ENCODE measurements at places on chromosomes 5 and 9.

- no peak for DNase-seq
Measured at GRCh38 chr9:1528456-1528855, 478.3 kb downstream of the DMRT2 start.

GRCh38 chr5:96257904-96258303 is 175.1 kb downstream of the PCSK1 start:
- no peak for DNase-seq

DNA sequence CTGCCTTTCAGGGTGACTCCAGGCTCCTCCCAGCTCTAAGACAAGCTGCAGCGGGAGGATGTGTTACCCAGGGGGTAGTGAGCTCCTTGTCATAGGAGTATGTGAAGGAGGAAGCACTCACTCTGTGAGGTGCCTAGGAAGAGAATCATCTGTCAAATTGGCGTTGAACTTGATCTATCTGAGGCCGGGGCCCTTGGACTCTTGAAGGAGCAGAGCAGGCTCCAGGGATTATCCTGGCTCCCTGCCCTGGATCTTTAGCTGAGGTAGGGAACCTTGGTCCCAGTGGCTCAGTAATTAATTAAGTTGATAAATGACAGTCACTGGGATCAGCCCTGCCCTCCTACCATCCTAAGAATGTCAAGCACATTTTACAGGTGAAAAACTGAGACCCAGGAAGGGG is 15.5 kb downstream of the ADGRD2 start:
- no peak for DNase-seq

DNA sequence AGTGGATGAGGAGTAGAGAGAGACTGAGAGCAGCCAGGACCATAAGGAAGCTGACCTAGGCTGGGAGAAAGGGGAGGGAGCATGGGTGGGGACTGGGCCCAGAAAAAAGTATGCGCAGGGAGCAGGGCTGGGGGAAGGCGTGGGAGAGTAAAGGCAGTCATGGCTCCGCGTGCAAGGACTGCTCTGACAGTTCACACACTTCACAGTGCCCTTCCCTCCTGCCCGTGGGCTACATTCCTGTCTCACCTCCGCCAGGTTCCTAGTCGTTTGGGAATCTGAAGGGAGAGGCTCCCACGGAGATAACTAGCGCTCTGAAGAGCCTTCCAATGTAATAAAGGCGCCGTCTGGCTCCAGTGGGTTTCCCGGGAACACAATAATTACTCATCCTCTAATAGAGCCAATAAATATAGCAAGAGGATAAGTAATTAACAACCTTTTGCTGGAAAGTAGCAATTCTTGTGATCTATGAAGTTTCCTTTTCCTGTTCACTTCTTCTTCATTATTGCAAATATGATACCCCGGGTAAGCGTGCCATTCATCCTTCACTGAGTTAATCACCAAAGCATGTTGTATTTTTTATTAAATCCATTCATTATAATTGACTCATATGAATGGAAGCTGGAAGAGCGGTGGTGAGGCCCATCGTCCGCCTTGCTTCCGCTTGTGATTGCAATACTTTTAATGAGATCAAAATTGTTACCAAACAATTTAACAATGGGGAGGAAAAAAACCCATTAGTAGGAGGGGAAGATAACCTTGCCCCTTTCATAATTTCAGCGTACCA is 39.3 kb downstream of the TTLL11 start:
- no peak for DNase-seq

DNA sequence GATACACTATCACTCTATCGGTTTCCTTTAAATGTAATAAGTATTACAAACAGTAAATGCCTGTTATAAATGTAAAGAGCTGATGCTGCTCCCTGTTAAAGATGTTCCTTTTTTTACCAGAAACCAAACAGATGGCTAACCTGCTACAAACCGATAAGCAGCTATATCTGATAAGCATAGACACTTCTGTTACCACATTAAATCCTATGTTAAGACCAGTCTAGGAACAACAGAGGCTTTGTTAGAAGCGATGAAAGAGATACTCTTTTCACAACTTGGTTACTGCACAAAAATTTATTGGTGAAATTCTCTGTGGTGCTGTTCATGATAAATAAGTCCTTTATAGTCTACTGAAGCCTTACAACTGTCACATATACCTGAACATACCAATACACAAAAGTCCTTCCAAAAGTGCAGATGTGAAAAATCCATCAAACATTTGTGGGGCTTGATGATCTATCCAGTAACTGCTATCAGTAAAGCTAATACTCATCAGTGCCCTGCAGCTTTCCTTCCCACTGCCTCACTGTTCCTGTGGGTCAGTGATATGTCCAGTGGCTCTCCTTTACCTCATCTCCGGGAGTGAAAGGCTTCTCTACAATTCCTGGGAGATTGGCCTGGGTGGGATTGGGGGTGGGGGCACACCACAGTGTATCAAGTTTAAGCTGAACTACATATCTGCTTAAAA is 25.8 kb upstream of the PRXL2C start:
- DNase-seq: no peak

DNA sequence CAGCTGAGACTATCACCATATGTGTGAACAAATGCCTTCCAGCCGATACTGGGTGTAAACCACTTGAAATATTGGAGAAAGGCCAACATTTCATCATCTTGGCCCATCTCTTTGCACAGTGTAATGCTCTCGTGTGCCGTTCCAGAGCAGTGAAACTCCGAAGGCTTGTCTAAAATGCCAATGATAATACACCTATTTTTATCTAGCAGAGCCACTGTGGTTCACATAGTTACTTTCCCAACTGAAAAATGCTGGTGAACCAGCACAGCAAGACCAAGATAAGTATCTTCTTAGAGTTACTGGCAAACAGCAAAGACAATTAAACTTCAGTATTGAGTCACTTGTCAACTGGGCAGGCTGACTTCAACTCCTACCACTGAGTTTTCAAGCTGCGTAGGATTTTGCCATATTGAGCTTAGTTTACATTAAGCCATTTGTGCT is 379.9 kb upstream of the ACTBL2 start:
- DNase-seq: no peak

DNA sequence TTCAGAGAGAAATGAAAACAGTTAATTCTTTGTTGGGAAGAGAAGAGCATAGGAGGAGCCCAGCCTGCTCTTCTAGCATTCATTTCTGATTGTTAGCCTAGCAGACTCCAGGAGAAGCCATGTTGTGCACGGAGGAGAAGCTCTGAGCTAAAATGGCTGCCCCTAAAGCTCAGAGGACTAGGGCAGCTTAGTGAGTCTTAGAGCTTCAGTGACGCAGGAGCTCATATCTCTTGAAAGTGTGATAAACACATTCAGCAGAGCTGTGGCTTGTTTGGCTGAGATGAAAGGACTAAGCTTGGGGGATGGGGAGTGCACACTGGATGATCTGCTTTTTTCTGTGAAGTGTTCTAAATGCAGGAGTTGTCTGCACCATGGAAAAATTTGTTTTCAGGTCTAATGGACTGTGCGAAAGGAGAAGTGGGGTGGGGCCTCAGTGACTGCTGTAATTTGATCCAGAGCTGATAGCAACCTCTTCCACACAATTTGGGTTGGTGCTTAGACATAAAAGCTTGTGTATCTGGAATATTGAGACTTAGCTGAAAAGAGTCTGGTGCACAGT is 58.5 kb downstream of the ZNF462 start:
- no peak for DNase-seq

- DNase-seq: no peak
Measured at GRCh38 chr5:141413540-141414069, 818 bp downstream of the PCDHGA10 start.

DNA sequence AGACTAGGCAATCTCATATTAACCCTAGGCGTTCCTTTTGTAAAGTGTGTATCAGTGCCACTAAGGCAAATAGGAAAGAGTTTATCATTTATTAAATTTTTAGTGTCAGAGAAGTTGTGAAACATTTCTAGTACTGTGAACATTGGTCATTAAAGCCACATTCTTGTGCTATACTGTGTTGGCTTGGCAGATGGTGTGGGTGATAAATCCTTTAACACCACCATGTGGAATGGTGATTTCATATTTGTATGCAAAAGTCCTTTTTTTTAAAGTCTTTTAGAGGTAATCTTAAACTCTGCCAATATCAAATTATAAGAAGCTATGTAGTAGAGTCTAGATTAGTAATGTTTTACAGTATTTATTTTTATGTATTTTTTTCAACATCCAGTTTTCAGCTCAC is 18.1 kb downstream of the SLC12A2 start:
- DNase-seq: no peak

DNA sequence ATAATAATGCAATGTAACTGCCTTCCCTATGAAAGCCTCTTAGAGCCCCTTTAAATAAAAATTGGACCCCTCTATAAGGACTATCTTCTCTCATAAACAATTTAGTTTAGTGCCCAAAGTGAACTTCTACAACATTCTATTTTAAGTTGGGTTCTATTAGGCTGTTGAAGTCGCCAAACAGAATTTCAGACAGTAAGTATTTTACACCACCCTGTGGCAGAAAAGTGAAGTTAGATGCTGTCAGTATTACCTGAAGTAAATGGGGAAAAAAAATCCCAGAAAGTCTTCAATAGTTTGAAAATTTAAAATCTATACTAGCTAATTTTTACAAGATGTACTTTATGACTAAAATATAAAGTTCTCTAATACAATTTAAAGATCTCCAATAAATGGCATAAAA is 29.5 kb downstream of the CAAP1 start:
- DNase-seq: no peak

DNA sequence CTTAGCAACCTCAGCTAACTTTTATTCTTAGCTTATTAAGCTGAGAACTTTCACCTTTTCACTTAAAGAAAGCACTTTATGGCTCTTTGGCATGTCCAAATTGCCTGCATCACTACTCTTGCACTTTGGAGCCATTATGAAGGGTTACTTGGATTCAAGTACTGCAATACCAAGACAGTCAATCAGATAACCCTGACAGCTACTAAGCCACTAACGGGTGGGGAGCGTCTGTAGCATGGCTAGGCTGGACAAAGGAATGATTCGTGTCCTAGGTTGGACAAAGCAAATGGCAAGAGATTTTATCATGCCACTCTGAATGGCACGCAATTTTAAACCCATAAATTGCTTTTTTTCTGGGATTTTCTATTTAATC is 39.6 kb downstream of the TRPM6 start:
- DNase-seq: no peak

DNA sequence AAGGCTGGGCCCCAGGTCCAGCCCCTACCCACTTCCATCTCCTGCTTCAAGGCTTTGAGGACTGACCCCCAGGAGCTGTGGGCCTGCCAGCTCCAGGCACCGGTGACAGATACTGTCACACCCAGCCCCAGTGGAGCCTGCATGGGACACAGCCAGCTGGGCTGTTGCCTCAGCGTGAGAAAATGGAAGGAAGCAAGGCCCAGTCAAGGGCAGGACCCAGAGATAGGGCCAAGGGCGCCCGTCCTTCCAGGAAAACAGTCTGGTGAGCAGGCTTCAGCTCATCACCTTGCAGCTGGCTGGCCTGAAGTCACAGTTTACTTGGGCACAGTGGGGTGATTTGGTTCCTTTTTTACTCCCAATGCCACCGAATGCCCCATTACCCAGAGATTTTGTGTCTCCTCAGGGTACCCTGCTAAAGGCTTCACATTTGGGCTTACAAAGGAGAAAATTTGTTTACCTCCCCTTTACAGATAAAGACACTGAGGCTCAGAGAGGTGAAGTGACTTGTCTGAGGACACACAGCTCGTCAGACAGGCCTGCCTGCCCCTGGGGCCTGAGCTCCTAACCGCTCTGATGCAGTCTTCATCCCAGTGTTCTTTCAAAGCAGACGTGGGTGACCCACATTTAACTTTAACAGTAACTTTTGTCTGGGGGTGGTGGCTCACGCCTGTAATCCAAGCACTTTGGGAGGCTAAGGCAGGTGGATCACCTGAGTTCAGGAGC is 21.5 kb upstream of the WDR38 start:
- no peak for DNase-seq

GRCh38 chr5:5480481-5481111 is 58.1 kb downstream of the ICE1 start:
- DNase-seq: no peak

DNA sequence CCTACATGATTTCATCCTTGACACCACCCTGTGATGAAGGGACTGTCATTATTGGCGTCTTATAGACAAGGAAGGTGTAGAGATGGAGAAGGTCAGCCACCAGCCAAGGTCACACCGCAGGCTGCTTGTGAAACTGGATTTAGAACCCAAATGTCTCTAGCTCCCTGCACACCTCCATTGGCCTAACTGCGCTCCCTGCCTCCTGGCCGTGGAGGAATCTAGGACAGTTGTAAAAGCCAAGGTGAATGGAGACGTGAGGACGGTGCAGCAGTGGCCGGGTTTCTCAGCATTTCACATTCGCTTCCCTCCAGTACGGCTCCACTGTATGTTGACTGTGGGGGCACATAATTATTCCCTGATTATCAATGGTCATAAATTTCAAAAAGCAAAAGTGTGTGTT is 119.9 kb downstream of the NSG2 start:
- no peak for DNase-seq

DNA sequence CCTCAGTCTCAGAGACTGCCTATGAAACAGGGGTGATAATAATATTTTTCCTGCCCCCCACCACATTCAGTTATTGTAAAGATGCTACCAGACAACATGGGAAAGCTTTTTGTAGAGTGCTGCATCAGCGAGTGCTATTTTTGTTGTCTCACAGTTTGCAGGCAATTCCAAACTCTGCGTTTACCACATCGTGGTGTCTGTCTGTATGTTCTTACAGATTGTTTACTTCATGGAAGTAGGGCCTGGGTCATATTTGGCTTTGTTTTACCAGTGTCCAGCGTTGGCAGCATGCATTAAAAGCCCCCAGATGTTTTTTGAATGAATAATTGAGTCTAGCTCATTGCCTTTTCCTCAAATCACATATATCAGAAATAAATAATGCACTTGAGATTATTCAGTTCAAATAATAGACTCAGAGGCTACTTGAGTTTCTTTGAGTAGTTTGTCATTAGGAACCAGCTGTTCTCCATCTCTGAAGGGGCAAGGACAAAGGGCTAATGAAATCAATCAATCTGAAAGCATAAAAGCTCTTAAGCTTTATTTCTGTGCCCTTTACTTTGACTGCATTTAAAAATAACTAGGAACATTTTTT is 243.7 kb downstream of the CWC27 start:
- no peak for DNase-seq

DNA sequence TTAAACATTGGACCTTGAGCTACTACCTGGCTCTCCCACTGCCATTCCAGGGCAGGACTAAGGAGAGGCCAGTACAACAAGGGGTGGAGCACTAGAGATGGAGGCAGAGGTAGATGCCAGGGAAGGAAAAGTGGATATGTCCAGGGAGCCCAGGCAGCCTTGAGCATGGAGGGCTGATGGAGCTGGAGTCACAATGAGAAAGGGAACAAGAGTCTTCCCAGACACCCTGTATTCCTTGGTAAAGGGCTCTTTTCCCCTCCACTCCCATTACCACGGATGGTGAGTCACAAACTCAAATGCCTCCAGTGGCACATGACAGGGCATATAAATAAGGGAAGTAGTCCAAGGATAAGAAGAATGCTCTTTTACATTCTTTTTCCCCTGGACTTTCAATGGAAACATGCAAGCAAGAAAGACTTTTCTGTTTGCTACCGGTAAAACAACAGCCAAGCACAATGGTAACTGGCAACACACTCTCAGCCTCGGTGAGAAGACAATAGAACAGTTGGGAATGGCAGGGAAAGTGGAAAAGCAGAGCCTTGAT is 16.7 kb downstream of the ERAP1 start:
- DNase-seq: no peak

Data from activated CD8-positive, alpha-beta memory T cell treated with anti-CD3 and anti-CD28 coated beads, Interleukin-2, amount 10 ng/mL, durations not matched to agents 7 days and 5 days (primary cell).